ENCODE measurements at places on chromosomes 11 and 22. TPM values are rescaled to one million over a fixed set of nuclear protein-coding genes. Genes with fewer than 3 reads are reported as not detected.

GRCh38 chr11:100240025-100240539, 447.0 kb upstream of the ARHGAP42 start:
- no peak for DNase-seq

GRCh38 chr22:47057916-47058585, 295.6 kb downstream of the TBC1D22A start:
- DNase-seq, result no peak

- DNase-seq, result peak; percentile 61
Observed at GRCh38 chr22:44307509-44308169, 5.1 kb downstream of the SHISAL1 start.

DNA sequence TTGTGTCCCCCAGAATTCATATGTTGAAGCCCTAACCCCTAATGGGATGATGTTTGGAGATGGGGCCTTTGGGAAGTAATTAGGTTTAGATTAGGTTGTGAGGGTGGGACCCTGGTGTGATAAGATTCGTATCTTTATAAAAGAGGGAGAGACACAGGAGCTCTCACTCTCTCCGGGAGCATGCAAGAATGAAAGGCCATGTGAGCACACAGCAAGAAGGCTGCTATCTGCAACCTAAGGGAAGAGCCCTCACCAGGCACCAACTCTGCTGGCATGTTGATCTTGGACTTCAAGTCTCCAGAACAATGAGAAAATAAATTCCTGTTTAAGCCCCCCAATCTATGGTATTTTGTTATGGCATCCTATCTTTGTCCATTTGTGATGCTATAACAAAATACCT, 97.3 kb downstream of the ELP4 start:
- no peak for DNase-seq

- no peak for DNase-seq
Observed at GRCh38 chr22:37734402-37734700, 37.5 kb downstream of the TRIOBP start.

- no peak for DNase-seq
Observed at GRCh38 chr11:6588018-6588417, 15.4 kb downstream of the RRP8 start.

- peak; percentile 41 for DNase-seq
Observed at GRCh38 chr22:40426594-40427333, 56.4 kb downstream of the SGSM3 start.

The KRTAP5-7 gene
- total RNA-seq, result 0.33 TPM

The NRXN2 gene
- total RNA-seq, result 3.4 TPM

The MMP12 gene
- total RNA-seq, result not detected

The NLRP6 gene
- total RNA-seq, result not detected

The GLB1L2 gene
- not detected for total RNA-seq

All from fibroblast of the aortic adventitia (primary cell).